ENCODE measurements at places on chromosomes 7 and 10.

GRCh38 chr10:12807096-12807755 is 194.3 kb downstream of the CCDC3 start:
- DNase-seq: no peak

DNA sequence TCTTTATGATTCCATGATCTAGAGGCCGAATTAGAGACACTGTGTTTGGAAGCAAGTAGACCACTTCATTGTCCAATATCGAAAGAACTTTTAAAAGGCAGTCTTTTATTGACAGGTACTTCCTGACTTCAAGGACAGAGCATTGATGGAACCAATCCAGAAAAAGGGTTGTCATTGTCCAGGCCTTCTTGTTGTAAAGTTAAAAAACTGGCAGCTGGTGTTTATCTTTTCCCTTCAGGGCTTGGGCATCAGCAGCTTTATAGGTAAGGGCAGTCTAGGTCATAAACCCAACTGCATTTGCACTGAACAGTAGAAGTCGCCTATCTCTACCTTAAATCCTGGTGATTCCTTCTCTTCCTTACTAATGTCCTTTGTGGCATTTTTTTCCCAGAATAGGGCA is 95.6 kb downstream of the ST7 start:
- DNase-seq: no peak

DNA sequence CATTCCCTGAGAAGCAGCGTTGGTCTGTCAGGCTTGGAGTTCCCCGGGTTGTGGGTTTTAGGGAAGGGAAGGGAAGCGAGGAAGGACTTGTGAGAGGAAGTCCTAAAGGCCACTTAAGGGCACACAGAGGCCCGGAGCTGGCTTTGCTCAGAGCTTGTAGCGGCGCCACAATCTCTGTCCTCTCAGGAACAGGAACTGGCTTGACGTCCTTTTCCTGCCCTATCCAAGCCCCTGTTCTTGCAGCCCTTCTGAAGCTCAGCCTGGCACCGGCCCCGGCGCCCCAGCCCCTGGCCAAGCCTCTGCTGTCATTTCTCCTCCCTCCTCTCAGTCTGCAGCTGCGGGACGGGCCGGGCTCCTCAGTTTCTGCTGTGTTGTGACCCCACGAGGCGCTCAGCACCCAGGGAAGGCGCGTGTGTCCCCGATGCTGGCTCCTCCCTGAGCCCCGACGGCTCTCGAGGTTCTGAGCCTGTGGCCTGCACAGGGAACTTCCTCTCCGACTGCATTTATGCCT is at the start of gene GIMAP8:
Gene GIMAP8 (plus strand): TSS at position 140 of the 511 bp plus-strand sequence. CDS start 16,069 bp downstream, outside the sequence.
- no peak for DNase-seq

GRCh38 chr7:104933521-104933988 is 80.5 kb upstream of the KMT2E start:
- no peak for DNase-seq

DNA sequence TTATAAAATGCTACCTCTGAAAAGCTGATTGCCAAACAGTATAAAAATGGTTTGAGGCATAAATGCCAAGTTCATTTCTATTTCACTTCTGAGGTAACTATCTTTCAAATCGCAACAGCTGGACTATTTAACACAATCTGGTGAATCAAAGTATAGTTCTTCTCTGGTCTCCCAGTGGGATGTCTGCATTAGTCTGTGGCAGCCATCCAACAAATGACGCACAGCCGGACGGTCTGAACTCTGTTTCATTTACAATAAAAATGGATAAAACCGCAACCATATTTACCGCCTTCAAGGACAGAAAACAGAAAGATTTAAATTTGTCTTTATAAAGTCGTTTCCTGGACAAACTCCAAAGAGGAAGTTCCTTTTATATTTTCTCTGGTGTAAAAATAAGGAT is 41.9 kb downstream of the ENO4 start:
- DNase-seq: no peak

DNA sequence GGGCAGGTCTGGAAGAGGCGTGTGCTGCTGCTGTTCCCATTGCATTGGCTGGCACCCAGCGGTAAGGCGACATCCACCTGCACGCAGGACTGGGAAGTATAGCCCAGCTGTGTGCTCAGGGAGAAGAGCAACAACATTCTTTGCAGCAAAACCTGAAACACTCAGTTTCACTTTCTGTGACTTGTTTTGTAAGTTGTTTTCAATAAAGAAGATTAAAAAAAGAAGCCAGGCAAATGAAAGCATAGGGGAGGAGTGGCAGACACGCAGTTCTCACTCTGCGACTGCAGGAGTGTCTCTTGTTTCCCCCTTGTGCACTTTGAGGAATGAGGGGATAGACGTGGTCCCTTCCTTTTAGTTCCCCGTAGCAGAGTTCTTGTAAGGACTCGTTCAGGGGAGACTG is 5.8 kb downstream of the FBH1 start:
- DNase-seq: no peak

DNA sequence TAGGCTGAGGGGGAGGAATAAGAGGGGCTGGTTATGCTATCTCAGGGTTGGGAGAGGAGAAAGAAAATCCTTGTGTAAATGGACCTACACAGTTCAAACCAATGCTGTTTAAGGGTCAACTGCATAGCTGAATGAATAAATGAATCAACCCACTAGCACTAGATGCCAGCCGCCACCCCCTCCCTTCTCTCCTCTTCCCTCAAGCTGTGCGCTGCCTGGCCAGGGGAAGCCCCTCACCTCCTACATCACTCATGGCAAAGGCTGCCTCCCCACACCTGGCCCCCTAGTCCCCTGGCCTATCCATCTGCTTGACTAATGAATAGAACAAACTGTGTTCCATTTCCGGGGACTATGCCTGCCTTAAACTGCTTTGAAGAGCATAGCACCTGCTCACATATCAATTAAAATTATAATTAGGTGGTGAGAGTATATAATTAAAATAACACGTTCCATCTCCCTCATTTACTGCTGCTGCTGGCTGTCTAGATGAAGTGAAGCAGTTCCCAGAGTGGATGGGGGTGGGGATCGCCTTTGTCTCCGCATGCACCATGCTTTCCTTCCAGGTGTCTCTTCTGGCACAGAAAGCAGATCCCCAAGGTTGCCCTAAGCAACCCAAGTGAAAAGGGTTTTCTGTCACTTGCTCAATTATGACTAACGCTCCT is 32.6 kb downstream of the GRID1 start:
- no peak for DNase-seq

DNA sequence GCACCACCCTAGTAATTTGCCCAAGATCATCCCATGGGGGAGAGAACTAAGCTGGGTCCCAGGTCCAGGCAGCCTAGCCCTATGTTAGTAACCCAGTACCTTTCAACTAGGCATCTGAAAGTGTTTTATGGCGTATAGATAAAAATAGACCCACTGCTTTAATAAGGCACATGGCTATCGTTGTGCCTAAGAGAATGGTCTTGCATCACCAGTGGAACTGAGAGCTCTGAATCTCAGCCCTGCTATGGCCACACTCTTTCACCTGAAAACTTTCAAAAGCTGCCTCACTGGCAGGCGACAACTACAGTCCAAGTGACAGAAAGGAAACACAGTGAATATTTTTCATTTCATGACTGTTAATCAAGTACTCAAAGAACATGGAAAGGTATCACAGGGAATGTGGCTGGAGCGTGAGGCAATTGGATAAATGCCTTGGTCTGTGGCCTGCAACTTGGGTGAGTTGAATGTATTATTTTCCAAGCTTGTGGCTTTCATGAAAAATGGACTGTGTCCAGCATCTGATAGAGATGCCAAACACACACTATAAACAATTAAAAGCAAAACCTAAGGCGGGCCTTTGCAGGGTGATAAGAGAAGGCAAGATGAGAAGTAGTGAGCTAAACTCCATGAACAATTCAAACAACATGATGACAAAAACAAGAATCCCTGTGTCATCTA is 18.0 kb upstream of the SFMBT2 start:
- no peak for DNase-seq

GRCh38 chr7:24991353-24991752 is 11.4 kb upstream of the OSBPL3 start:
- DNase-seq: no peak

- no peak for DNase-seq
Measured at GRCh38 chr7:9863545-9863944, 1110.1 kb upstream of the PHF14 start.

GRCh38 chr7:84085998-84086397 is 108.6 kb downstream of the SEMA3A start:
- peak; percentile 29 for DNase-seq

DNA sequence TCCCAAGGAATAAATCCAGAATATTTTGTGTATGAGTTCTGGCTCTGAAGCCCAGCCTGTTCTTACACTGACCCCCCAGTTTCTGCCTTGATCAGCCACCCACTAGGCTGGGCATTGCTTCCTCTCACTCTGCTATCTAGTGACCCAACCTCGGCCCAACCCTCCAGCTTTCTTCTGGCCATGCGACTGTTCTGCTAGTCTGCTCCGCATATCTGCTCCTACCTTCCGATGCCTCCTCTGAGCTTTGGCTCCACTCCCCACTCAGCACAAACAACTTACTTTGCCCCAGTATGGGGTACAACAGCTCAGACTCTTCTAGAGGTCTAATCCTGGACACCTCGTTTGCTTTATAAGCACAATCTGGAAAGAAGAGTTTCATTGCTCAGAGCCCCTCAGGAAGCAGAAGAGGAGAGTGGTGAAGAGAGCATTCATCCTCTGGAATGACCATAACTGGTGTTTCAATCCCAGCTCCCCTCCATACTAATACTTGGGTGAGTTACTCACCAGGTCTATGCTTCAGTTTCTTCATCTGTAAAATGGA is 99.6 kb downstream of the NPSR1 start:
- no peak for DNase-seq

DNA sequence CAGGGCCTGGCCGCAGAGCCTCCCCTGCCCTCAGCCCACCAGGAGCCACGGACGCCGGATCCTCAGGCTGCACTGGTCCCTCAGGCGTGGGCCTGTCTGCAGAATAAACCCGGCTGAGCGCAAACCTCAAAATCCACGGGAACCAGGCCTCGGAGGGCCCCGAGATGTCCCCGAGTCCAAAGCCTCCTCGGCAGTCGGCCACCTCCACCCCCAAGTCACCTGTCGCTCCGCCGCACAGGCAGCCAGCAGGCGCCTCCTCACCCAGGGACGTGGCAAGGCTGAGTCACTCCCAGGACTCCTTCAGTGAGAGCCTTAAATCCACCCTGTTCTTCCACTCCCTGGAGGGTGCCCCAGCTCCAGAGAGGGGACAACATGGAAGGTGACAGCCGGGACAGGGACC is 33.2 kb downstream of the STK32C start:
- DNase-seq: no peak

DNA sequence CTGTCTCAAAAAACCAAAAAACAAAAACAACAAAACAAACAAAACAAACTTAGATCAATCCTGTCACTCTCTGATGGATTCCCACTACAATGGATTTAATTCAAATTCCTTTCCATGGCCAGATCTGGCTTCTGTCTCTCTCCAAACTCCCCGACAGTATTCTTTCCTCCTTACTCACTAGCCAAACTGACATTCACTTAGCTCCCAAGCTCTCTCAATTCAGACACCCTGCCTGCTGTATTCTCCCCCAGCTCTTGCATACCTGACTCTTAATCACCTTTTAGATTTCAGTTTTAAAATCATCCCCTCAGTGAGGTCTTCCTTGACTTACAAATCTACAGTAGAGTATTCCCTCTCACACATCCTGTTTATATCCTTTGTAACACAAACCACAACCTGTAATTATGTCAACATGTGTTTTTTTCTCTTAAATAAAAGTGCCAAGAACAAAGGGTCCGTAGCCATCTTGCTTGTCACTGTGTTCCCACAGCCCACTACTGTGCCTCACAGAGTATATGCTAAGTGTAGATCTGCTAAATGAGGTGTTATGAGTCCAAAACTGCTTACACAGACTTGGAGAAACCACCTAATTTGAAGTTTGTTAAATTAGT is 14.4 kb downstream of the HERPUD2 start:
- no peak for DNase-seq

DNA sequence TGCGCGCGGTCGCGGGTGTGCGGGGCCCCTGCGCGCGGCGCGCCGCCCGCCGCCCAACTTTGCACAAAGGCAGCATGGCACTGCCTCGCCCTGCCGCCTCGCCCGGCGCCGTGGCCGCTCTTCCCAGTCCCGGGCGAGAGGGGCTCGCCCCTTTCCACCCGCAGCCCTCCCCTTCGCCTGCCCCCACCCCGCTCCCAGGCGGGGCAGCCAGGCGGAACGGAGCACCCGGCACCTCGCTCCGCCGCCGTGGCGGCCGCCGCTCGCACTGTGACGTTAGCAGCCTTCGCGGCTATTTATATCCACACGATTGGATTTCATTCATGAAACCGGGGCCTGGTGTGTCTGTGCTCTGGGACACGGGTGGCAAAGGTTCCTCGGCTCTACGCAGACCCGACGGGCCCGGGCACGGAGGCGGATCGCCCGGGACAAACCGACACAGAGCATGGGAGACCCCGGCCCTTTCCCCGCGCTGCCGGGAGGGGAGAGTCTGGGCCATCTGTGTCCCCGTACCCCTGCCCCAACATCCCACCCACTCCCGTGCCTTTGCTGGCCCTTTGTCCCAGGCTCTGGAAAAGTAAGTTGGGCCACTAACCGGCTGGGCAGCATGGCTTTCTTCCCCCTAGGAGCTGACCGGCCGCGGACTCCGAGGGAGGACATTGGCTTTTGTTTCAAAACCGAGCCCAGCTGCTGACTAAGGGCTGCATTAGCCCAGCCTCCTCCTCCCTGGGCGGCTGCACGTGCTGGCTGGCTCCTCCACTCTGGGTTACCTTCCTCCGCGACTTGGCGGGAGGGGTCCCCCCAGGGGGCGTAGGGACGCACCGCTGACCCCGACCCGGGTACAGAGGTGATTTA is at the start of gene RHOBTB1:
Gene RHOBTB1 (minus strand): TSS at position 128 of the 852 bp plus-strand sequence. CDS start 32,643 bp downstream, outside the sequence.
- peak; percentile 93 for DNase-seq

DNA sequence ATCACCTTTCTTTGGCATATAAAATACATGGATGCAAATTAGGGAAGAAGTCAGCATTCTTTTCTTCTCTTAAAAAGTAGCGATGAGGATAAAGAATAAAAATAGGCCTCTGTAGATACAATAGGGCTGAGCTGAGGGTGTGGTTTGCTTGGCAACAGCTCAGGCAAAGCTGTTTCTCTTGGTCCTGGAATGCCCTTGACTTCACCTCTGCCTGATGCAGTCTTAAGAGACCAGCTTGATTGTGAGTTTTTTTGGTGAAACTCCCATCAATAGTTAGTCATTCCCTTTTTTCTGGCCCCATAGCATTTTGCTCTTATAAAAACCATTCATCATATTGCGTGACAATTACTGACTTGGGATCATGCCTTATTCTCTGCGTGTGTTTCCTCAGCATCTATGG is 42.1 kb upstream of the MKLN1 start:
- no peak for DNase-seq

GRCh38 chr7:1447551-1448244 is 11.6 kb downstream of the MICALL2 start:
- DNase-seq: no peak

DNA sequence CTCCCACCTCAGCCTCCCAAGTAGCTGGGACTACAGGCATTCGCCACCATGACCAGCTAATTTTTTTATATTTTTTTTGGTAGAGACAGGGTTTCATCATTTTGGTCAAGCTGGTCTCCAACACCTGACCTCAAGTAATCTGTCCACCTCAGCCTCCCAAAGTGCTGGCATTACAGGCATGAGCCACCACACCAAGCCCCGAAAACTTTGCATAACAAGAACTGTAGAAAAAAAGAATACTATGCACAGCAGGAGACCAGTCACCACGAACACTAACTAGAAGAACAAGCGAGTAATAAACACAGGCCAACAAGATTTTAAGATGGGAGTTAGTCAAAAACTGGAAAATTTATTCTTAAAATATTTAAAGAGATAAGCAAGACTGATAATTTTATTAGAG is 447.0 kb downstream of the ETV1 start:
- DNase-seq: no peak

GRCh38 chr7:44287488-44288380 is 37.7 kb downstream of the CAMK2B start:
- DNase-seq: no peak

- no peak for DNase-seq
Measured at GRCh38 chr10:59085711-59086502, 90.5 kb upstream of the PHYHIPL start.

- DNase-seq: no peak
Measured at GRCh38 chr7:28160551-28160991, 20.0 kb downstream of the JAZF1 start.
